ENCODE measurements at places on chromosomes 1 and 21.

GRCh38 chr1:227901906-227902640, 45.7 kb downstream of the WNT9A start:
- no peak for DNase-seq

DNA sequence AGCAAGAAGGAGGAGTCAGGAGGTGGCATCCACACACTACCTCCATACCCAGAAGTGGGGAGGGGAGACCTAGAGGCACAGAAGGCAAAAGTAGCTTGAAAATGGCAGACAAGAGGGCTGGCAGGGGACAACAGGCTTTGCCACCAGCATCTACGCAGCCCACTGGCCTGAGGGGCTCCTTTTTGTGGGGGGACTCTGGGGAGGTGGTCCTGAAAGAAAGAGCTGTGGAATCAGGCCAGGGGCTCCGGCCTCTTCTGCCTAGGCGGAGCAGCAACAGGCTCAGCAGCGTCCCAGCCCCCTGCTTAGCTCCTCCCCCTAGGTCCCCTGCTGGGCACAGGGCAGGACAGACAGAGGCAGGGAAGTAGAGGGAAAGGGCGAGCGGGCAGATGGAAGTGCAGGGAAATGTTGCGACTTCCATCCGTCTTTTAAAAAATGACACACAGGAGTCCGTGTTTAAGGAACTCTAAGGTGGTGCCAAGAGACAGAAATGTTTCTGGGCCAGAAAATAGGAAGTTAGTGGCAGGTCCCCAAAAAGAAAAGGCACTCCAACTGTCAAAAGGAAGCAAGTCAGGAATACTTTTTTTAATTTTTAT, 10.0 kb upstream of the LEFTY2 start:
- no peak for DNase-seq

- DNase-seq: no peak
These were observed 32.6 kb downstream of the NMNAT2 start for GRCh38 chr1:183385340-183386144.

GRCh38 chr1:203188686-203189232, 2.3 kb upstream of the CHI3L1 start:
- no peak for DNase-seq

GRCh38 chr1:194654956-194655355, 1468.5 kb upstream of the B3GALT2 start:
- no peak for DNase-seq

DNA sequence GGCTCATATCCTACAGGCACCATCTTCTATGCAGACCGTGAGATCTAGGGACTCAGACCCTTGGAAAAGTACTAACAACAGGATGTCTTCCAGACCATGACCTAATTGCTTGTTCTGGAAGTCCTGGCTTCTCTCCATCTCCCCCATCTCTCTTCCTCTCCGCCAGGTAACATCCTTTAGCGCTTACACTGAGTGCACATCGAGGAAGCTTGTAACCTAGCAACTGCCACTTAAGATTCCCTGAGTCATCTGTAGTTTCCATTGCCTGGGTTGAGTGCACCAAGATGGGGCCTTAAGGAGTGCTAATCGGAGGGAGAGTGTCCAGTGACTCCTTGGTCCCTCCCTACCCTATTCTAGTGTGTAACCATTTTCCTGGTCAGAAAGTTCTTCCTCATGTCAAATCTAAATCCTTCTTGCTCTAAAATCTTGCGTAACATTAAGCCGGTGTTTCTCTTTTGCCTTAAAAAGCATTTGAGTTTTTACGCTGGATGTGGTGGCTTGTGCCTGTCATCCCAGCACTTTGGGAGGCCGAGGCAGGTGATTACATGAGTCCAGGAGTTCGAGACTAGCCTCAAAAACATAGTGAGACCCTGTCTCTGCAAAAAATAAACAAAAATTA, 9.7 kb downstream of the KLHDC8A start:
- no peak for DNase-seq

GRCh38 chr1:183318433-183318832, 99.7 kb downstream of the NMNAT2 start:
- no peak for DNase-seq

DNA sequence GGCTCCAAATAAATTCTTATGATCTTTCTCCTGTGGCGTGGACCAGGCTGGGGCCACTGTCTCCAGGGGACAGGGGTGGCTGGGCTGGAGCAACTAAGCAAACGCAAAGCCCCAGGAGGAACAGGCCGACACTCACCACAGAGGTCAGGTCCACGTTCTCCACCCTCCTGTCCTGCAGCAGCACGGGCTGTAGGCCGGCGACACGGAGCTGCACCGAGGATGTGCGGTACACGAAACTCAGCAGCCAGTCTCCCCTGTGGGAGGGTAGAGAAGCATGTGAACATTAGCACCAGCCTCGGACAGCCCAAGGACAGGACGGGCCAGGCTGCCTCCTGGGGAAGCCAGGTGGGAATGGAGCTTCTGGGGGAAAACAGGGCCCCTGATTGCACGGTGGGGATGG, 29.6 kb downstream of the HTR6 start:
- DNase-seq: no peak

DNA sequence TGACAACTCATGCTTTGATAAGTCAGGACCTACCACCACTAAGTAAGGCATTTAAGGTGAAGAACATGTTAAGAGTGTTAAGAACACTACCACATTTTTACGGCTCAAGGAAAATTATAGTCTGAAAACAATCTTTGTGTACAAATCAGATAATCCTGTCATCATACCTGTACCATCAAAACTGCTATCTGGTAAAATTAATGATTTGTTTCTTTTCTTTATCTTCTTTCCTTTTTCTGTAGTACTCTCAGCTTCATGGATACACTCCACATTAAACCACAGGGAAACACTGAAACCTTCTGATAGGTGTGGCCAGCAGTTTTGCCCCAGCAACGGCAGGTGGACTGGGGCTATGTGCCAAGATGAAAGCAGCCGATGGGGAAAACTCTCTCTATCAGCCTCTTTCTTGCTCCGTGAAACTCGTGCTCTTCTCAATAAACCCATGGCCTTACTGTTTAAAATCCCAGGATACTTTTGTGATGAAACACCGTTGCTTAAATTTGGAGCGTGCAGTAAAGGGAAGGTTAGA, 75.1 kb downstream of the LYST start:
- DNase-seq: no peak

DNA sequence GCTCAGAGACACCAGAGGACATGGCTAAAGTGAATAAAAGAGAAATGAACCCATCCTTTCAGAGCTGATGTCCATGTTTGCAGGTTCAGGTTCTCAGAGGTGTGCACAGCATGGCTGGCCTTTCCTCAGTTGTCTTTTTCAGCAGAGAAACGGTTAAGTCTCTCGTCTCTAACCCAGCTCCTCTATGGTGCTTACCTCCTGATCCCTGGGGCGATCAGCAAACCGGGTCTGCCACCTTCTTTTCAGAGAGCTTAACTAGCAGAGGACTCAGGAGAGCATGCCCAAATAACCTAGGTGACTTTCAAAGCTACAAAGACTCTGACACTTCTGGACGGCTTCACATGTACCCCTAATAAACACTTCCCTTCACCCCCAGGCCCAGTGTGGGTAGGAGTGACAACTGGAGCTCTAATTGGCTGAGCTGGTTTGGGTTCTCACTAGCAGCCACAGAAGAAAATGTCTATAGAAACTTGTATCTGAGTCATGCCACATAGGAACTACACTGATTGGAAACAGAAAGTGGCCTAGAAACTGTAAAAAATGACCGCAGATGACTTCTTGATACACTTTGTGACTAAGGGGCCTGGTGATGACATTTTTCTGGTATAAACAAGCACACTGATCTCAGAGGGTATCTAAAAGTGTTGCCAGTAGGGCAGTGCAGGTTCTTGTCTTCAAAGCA, at the start of gene AIM2:
Gene AIM2, minus strand, starts transcription at position 329 of the 682 bp plus-strand sequence. CDS start 3,267 bp downstream, outside the sequence.
- peak; percentile 23 for DNase-seq

DNA sequence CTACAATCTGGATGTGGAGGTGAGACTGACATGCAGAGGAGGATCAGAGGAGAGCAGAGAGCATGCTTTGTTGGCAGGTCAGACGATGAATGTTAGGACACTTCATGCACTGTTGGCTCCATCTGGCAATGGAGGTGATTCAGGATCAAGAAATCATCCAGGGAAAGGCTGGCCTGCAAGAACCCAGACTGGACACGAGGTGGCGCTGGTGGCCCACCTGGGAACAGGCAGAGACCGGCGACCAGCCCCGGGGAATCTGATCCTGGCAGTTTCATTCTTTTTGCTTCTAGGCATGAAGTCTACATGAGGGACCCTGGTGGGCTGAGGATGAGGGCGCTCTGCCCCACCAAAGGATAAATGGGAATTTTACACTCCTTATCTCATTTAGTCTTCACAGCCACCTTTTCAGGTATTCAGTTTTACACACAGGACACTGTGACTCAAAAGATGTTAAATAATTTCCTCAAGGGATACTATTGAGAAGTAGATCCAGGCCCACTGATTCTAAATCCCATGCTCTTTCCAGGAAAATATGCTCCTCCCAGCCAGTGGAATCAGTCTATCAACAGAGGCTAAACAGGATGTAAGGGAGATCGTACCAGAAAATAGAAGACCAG, 26.2 kb upstream of the SCMH1 start:
- peak; percentile 67 for DNase-seq

DNA sequence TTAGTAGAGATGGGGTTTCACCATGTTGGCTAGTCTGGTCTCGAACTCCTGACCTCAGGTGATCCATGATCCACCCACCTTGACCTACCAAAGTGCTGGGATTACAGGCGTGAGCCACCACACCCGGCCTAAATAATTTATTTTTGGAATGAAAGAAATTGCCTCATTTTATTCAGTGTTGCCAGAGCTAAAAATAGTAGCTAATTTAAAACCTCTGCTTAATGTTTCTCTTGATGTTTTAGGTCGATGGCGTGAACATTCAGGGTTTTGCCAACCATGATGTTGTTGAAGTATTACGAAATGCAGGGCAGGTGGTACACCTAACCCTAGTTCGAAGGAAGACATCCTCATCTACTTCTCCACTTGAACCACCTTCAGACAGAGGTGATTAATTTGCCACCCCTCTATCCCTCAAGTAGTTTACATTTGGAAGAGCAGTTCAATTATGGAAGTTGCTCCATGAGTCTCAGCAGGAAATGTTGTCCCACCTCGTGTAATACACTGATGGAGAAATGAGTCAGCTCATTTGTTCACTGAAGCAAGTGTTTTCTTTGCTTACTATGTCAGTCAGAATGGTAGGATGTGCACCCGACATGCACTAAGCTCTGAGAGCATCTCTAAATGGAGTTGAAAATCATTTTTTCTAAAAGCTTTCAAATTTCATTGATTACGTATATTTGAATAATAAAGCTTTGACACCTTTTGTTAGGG, 54.9 kb downstream of the PATJ start:
- DNase-seq: no peak

GRCh38 chr1:180888870-180889269, 23.8 kb upstream of the KIAA1614 start:
- DNase-seq: no peak

DNA sequence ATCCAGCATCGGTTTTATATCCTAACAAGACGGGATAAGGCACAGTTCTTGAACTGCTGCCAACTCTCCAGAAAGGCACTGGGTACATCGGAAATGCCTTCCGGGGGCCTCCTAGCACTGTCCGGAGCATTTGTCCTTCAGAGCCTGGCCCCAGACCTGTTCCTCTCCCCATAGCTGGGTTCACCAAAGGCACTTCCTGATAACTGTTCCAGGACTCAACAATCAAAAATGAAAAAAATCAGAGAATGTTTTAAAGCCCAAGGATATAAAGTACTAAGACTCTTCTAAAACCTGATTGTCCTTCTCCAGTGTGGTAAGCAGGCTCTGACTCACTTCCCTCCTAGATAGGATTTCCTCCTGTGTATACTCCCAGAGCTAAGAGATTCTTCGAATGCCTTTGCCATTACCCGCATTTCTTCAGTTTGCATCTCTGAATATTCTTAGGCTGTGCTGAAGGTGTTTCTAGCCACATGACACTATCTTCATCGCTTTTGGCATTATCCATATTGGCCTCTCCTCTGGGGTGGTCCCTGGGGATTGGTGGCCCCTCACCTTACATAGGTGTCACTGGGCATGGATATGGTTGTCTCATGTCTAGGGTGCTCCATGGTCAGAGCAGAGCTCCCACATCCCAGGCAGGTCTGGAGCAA, 112.9 kb downstream of the ZBTB18 start:
- no peak for DNase-seq

GRCh38 chr1:32724678-32725614, 22.4 kb upstream of the SYNC start:
- no peak for DNase-seq

DNA sequence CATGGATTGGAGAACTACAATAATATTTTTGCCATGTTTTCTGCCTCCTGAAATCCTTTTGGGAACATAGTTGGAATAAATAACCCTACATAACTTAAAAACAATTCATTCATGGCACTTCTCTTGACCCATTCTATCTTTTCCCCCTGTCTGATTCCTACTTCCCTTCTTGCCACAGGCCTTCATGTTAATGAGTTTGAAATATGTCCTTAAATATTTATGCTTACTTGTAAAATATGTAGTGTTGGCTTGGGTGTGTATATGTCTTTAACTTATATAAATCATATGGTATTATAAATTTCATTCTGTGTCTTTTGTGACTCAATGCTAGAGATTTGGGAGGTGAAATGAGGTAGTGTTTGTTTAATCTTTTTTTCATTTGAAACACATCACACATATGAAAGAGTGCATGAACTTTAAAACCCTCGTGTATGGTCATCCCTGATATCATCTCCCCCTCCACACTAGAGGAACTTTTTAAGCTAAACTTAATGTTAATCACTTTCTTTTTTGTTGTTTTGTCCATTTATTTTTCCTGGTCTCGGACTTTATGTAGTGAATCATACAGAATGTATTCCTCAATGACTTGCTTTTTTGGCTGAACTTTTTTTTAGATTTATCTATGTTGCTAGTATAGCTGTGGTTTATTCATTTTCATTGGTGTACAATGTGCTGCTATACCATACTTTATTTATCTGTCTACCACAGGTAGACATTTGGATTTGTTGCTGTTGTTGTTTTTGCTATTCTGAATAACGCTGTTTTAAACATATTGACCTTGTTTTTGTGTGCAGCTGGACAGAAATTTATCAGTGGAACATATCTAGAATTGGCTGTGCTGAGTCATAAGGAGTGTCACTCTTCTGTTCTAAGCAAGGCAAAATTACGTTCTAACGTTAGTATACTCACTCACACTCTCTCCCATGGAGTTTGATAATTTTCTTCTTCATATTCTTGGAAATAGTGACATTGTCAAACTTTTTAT, 441.6 kb downstream of the PLPP3 start:
- no peak for DNase-seq

GRCh38 chr1:45009296-45009865, 1.7 kb downstream of the HECTD3 start:
- DNase-seq: no peak

DNA sequence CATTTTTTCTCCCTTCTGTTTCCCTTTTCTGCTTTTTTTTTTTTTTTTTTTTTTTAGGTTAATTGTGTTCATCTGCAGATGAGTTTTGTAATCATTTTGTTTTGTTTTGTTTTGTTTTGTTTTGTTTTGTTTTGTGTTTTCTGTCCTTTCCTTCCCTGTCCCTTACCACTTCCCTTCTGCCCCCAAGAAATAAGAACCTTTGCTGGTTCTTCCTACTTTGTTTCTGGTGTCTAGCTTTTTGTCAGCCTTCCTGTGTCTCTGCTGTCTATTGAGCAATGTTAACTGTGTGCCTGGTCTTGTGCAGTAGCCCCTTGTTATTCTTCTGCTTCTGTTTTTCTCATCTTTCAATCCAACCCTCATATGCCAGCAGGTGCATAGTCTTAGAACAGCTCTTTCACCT, 46.0 kb downstream of the MPZL1 start:
- no peak for DNase-seq

Data from activated T-cell treated with anti-CD3 and anti-CD28 coated beads for 4 hours (primary cell).